Activated naive CD8-positive, alpha-beta T cell treated with anti-CD3 and anti-CD28 coated beads, Interleukin-2, amount 10 ng/mL, durations not matched to agents 7 days and 5 days (primary cell): ENCODE measurements at places on chromosomes 3 and 15. TPM values are rescaled to one million over a fixed set of nuclear protein-coding genes. Genes with fewer than 3 reads are reported as not detected.

DNA sequence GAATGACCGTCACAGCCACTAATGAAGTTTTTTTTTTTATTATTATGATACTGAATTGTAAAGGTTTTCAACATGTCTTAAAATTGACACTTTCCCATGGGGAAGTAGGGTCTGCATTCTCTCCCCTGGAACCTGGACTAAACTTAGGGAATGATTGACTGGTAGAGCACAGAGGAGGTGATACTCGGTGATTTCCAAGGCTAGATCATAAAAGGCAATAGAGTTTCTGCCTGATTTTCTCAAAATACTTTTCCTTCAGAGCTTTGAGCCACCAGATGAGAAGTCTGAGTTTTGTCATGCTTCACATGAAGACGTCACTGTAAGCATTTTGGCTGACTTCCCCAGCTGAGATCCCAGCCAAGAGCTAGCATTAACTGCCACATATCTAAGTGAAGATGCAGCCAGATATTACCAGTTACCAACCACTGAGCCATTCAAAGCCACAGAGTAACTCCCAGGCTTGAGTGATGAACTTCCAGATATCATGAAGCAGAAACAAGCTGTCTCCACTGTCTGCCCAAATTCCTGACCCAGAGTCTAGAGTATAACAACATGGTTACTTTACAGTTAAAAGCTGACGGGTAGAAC, 105.8 kb downstream of the LSAMP start:
- H3K27ac ChIP-seq, result no peak overlapping the region
- no peaks in the 10 kb centered on the region for H3K36me3 ChIP-seq
- no peak overlapping the region for H3K4me3 ChIP-seq
- DNase-seq, result no peak
- H3K4me1 ChIP-seq, result no peaks in the 10 kb centered on the region

The LEKR1 gene
- 1.5 TPM for total RNA-seq

The AQP9 gene
- 0.30 TPM for total RNA-seq

The LDHAL6B gene
- not detected for total RNA-seq

- no peaks in the 10 kb centered on the region for H3K36me3 ChIP-seq
- DNase-seq, result no peak
- H3K27me3 ChIP-seq, result peaks cover 5% of the 10 kb centered on the region
- H3K27ac ChIP-seq, result no peak overlapping the region
Measured at GRCh38 chr3:130635285-130635684, 111.3 kb downstream of the PIK3R4 start.

- H3K27ac ChIP-seq, result no peak overlapping the region
- H3K4me1 ChIP-seq, result no peaks in the 10 kb centered on the region
- H3K27me3 ChIP-seq, result no peaks in the 10 kb centered on the region
- no peak overlapping the region for H3K4me3 ChIP-seq
Measured at GRCh38 chr3:105101603-105102002, 265.1 kb upstream of the ALCAM start.

The CLDN11 gene
- not detected for total RNA-seq

GRCh38 chr15:70636540-70637165, 126.7 kb downstream of the UACA start:
- peaks cover 6% of the 10 kb centered on the region for H3K27me3 ChIP-seq
- H3K36me3 ChIP-seq, result no peaks in the 10 kb centered on the region
- H3K4me3 ChIP-seq, result no peak overlapping the region
- DNase-seq, result no peak
- peaks cover 19% of the 10 kb centered on the region for H3K4me1 ChIP-seq

DNA sequence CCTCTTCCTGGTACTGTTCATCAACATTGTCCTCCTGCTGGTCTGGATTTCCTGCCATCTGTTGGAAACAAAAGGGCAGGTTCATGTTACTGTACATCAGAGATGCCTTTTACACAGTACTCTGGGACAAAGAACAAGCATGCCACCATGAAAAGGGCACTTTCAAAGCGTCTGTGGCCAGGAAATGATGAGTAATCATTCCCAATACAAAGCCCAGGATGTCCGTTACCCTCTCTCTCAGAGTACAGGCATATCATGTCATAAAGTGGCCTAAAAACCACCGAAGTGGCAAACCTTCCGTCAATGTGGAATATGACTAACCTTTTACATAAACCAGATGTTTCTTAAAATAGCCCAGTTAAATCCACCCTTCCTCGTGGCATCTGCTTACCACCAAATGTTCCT, 71.2 kb downstream of the GOLIM4 start:
- peak overlapping the region; percentile 11 for H3K4me3 ChIP-seq
- peaks cover 28% of the 10 kb centered on the region for H3K36me3 ChIP-seq
- H3K27me3 ChIP-seq, result no peaks in the 10 kb centered on the region
- no peak for DNase-seq
- peaks cover 34% of the 10 kb centered on the region for H3K4me1 ChIP-seq

The PTX3 gene
- 0.40 TPM for total RNA-seq

- H3K27ac ChIP-seq, result no peak overlapping the region
- H3K27me3 ChIP-seq, result no peaks in the 10 kb centered on the region
- H3K36me3 ChIP-seq, result no peaks in the 10 kb centered on the region
- H3K4me3 ChIP-seq, result no peak overlapping the region
- H3K4me1 ChIP-seq, result no peaks in the 10 kb centered on the region
- no peak for DNase-seq
Measured at GRCh38 chr15:62777671-62778070, 264.9 kb upstream of the TPM1 start.

The LRRK1 gene
- 0.97 TPM for total RNA-seq

The FHIT gene
- 5.8 TPM for total RNA-seq

DNA sequence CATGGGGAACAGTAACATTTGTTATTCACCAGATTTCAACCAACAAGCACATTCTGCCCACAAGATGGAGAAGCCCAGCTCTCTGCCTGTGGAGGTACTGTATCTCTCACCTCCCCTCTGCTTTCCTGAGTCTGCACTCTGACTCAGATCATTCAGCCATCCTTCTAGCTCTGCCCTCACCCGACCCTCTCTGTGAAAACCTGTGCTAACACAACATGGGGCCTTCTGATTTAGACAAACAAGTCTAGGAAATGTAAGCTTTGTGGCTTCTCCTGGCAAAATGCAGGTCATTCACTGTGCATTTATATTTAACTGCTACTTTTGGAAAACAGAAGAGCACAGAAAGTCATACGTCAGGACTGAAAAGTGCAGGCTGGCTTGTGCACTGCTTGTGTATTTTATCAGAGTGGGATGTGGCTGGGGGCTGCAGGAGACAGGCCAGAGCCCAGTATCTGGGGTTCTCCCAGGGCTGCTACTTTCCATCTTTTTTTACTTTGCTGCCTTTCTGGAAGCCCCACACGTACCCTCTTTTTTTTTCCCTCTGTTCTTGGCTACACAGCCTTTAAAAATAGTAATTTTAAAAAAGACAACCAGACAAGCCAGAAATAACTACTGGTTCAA, 50.8 kb downstream of the SUSD5 start:
- no peak overlapping the region for H3K27ac ChIP-seq
- H3K4me1 ChIP-seq, result peaks cover 10% of the 10 kb centered on the region
- H3K4me3 ChIP-seq, result no peak overlapping the region
- H3K27me3 ChIP-seq, result peaks cover 6% of the 10 kb centered on the region

The DVL3 gene
- total RNA-seq, result 41.0 TPM

The POLQ gene
- total RNA-seq, result 25.9 TPM

DNA sequence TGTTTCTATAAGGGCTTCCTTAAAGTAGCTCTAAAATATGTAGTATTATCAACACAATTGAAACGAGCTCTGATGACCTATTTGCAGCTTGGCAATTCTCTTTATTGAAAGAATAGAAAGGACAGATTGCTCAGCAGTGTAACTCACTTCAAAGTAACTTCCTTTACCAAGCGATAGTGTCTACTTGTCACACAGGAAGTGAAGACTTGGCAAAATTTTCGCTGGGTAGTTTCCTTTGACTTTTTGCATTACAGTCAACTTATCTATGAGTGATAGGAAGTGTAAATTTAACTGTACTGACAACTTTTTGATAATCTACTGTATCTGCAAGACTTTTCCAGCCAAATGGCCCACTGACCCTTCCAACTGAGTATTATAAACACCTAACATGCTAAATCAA, 22.8 kb downstream of the SLC9A9 start:
- peaks cover 24% of the 10 kb centered on the region for H3K4me1 ChIP-seq
- H3K27me3 ChIP-seq, result no peaks in the 10 kb centered on the region
- peak overlapping the region; percentile 21 for H3K4me3 ChIP-seq
- peak overlapping the region; percentile 75 for H3K27ac ChIP-seq

- no peaks in the 10 kb centered on the region for H3K27me3 ChIP-seq
- H3K4me1 ChIP-seq, result no peaks in the 10 kb centered on the region
- H3K36me3 ChIP-seq, result no peaks in the 10 kb centered on the region
- no peak overlapping the region for H3K4me3 ChIP-seq
Measured at GRCh38 chr3:1195947-1196346, 103.1 kb downstream of the CNTN6 start.

- H3K4me3 ChIP-seq, result peak overlapping the region; percentile 54
- H3K27ac ChIP-seq, result peak overlapping the region; percentile 73
- H3K36me3 ChIP-seq, result no peaks in the 10 kb centered on the region
- H3K4me1 ChIP-seq, result peaks cover 11% of the 10 kb centered on the region
- no peaks in the 10 kb centered on the region for H3K27me3 ChIP-seq
- no peak for DNase-seq
Measured at GRCh38 chr15:87689716-87690115, 566.8 kb downstream of the NTRK3 start.

DNA sequence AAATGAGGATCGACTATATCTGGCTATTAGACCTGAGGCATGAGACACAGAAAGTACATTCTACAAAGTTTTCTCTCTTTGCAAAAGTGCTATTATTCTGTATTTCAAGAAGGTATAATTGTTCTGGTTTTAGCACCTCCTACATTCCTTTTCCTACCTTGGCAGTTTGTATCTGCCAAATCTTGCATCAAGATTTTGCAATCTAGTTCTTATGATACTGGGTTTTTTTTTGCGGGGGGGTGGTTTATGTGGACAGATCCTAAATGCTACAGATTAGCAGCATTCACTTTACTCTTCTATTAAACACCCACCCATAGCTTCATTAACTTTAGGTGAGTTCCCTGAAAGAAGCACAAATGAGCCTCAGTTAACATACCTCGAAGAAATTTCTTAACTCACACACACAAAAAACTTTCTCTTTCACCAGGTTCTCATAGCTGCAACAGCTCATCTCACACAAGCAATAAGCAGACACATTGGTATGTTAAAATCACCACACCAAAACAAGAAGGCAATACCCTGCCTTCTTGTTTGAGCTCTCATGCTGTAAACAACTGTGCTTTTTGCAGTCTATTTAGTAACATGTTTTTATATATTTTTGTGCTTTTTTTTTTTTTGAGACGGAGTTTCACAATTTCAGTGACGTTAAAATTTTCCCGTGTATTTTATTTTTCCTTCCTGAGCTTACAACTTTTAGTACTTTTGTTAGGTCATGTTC, 73.0 kb upstream of the VGLL4 start:
- H3K4me1 ChIP-seq, result peaks cover 18% of the 10 kb centered on the region
- H3K27me3 ChIP-seq, result peaks cover 9% of the 10 kb centered on the region
- peaks cover 1% of the 10 kb centered on the region for H3K36me3 ChIP-seq
- H3K27ac ChIP-seq, result no peak overlapping the region
- H3K4me3 ChIP-seq, result no peak overlapping the region

DNA sequence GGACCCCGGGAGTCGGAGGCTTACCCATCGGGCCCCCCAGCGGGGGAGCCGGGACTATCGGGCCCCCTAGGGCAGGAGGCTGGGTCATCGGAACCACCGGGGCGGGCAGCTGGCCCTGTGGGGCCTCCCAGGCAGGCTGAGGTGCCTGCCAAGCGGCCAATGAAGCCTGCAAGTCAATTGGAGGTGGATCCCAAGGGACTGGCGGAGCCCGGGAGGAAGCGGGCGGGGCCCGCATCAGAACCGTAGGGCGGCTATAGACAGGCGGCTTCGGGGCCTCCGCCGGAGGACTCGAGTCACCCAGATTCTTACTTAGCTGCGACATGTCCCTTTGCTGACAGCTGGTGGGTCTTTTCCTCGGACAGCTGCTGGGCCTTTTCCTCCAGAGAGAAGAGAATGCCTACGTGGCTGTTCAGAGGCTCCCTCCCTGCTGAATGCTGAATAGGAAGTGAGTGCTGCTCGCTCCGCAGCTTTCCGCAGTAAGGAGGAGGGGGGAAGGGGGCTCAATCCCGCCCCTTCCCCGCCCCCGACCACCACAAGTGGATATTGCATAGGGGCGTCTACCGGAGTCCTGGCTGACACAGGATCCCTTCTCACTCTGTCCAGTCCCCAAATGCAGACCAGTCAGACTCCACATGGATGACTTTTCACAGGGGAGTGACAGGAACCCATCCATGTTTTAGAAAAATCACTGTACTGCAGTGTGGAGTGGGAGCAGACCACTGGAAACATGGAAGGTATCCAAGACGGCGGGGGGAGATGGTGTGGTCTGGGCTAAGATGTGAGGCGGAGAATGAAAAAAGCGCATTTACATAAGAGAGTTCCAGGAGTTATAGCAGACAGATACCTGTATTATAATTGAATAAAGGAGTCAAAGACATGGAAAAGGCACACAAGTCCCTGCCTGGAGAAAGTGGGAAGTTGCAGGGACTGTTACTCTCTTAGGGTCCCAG, at the start of gene MAGEL2:
Gene MAGEL2, minus strand, starts transcription at position 447 of the 950 bp plus-strand sequence. Its CDS starts 125 bp downstream, at position 322.
- DNase-seq, result no peak
- H3K4me1 ChIP-seq, result no peaks in the 10 kb centered on the region
- no peak within 1 kb of the TSS for H3K4me3 ChIP-seq
- H3K36me3 ChIP-seq, result no peaks in the 10 kb centered on the region

DNA sequence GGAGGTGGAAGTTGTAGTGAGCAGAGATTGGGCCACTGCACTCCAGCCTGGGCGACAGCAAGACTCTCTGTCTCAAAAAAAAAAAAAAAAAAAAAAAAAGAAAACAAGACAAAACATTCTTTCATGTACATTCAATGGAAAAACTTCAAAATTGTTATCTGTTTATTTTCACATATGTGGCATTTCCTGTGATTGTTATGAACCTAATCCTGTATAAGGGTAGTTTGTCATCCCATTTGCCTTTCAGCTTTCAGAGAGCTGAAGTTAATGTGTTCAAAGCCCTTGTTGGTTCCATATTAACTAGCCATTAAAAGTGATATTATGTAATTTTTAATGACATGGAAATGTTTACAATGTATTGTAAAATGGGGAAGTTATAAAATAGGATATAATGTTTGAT, 17.3 kb upstream of the NCK1 start:
- DNase-seq, result no peak
- no peak overlapping the region for H3K4me3 ChIP-seq
- H3K27me3 ChIP-seq, result no peaks in the 10 kb centered on the region
- no peak overlapping the region for H3K27ac ChIP-seq

The DUOXA2 gene
- not detected for total RNA-seq
